ENCODE measurements at places on chromosomes 4 and X.

GRCh38 chr4:168152837-168153500 lies 60.6 kb downstream of the ANXA10 start:
- no peak for DNase-seq

DNA sequence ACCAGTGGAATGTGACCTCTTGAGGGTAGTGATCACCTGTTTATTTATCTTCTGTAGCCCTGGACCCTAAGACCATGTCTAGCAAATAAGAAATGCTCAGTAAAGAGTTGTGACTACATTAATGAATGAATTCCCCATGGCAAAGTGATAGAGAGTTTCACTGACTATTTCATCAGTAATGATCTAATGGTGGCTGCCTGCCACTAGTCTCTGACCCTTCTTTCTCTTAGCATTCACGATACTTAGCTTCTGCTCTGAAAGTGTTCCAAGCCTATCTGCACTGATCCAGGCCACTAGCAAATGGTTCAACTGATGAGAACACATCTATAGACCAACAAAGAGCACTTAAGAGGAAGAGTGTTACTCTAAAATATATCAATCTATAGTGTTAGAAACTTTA lies 50.0 kb upstream of the RASGEF1B start:
- DNase-seq = no peak

- no peak for DNase-seq
Observed at GRCh38 chrX:138037548-138037947, 471.6 kb downstream of the ZIC3 start.

GRCh38 chr4:174284487-174284886 lies 776 bp downstream of the CEP44 start:
- DNase-seq = no peak

DNA sequence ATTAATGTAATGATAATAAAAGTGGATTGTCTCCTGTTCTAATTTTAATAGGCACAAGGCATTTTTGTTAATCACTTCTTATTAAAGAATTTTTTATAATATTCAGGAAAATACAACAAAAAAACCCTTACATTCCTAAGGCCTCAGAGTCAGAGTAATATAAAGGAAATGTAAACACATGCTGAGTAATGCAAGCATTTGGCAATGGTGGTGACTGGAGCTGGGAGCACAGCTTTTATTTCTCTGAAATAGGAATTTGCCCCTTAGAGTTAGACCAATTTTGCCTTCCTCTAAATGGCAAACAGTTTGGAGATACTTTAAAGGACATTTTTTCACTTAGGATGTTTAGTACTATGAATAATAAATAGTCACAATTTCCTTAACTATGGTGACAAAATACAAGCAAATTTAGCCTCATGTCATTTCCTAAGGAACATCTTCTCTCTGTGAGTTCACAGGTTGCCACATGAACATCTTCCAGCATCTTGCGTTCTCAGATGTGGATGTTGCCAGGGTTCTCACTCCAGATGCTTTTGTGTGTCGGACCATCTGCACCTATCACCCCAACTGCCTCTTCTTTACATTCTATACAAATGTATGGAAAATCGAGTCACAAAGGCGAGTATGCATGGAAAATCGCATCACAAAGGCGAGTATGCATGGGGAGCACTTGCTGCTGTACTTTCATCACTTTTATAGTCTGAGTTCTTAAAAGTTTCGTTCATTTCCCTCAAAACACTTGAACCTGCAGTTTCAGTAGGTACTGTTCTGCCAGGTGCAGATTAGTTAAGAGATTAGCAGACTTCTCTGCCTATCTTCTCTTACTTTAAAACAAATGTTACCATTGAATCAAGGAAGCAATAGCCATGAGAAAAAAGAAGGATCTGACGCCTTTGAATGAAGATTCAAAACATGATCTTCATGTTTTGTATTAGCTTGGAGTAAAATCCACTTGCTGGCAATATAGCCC lies 15.9 kb upstream of the F11 start:
- DNase-seq = no peak

GRCh38 chr4:21879187-21879586 lies 69.4 kb downstream of the KCNIP4 start:
- no peak for DNase-seq

- no peak for DNase-seq
Observed at GRCh38 chr4:150314031-150314430, 235.8 kb downstream of the DCLK2 start.

- no peak for DNase-seq
Observed at GRCh38 chr4:76657443-76657842, 222.4 kb downstream of the SHROOM3 start.

- no peak for DNase-seq
Observed at GRCh38 chr4:8472689-8473197, 32.2 kb downstream of the TRMT44 start.

DNA sequence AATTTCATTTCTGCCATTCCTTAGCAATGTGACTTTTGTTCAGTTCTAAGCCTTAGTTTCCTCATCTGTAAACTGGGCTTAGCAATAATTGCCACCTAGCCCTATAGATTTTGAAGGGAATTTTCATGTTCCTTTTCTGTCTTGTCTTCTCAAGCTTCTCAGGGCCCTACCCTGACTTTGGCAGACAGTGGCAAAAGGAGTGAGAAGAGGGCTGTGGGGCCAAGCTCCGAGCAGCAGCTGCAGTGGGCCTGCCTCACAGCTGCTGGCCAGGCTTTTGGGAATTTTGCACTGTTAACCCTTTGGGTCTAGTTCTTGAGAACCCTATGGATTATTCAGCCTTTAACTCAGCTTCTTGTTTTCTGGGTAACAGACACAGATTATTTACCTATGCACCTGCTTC lies 67.6 kb upstream of the IGSF1 start:
- DNase-seq = no peak

GRCh38 chr4:10762561-10762960 lies 78.0 kb upstream of the CLNK start:
- no peak for DNase-seq

- no peak for DNase-seq
Observed at GRCh38 chrX:2902841-2903240, 26.3 kb downstream of the ARSD start.

DNA sequence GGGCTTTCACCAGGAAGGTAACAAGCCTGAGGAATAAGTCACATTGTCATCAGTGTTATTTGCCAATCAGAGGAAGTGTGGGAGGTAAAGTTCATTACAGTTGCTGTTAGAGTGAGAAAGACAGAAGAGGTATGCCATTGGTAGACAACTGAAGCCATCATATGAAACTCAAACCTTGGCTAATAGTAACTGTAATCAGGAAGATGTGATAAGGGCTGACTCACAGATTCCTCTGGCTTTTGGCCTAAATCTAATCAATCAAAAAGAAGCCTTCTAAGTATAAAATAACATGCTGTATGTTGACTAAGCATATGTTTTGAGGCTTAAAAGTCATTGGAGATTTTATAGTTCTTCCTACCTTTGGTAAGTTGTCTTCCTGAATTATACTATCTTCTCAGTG lies 242.8 kb downstream of the PCDH7 start:
- no peak for DNase-seq

DNA sequence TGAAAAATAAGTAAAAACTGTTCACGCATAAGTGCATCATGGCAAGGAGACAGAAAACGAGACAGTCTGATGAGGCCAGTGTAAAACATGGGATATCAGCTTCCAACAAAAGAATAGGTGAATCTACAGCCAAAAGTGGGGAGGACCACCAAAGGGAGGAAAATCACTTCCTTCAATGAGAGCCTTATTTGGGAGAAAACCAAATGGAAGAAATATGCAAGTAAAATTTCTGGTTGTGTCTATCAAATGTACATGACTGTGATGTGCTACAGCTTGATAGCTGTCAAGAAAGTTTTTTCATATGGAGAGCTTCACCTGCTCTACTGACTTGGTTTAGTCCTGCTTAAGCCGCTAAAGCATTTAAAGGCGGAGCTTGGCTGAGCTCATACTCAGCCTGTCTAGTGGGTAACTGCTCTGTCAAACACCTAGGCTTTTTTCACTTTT lies 66.2 kb downstream of the MAGEA1 start:
- no peak for DNase-seq

DNA sequence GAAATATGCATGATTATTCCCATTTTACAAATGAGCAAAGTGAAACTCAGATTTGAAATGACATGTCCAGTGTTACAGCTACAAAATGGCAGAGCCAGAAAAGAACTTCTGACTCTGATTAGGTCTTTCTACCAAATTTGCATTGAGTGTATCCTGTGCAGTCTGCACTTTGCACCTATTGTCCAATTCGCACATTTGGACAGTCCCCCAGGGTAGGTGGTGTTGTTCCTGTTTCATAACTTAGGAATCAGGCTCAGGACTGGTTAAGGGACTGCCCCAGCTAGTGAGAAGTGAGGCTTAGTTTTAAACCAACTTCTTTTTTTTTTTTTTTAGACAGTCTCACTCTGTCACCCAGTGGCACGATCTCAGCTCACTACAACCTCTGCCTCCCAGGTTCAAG lies 137.9 kb upstream of the NALF2 start:
- DNase-seq = no peak

GRCh38 chrX:30586516-30586915 lies 8.9 kb upstream of the TASL start:
- no peak for DNase-seq

GRCh38 chr4:80138551-80139538 lies 58.5 kb upstream of the PRDM8 start:
- DNase-seq = no peak

- DNase-seq = no peak
Observed at GRCh38 chr4:2419814-2420213, 1.1 kb downstream of the CFAP99 start.

Measured in stimulated activated CD8-positive, alpha-beta memory T cell treated with anti-CD3 and anti-CD28 coated beads, Interleukin-15, amount 100 ng/mL, for 24 hours (primary cell).